ENCODE measurements at places on chromosomes 5 and 9. TPM values are rescaled to one million over a fixed set of nuclear protein-coding genes. Genes with fewer than 3 reads are reported as not detected.

GADD45G gene
- total RNA-seq: 10.8 TPM

IFNK gene
- not detected for total RNA-seq

PCDHB3 gene
- total RNA-seq: 0.40 TPM

IL4 gene
- not detected for total RNA-seq

PCDHA6 gene
- 0.11 TPM for total RNA-seq

PTGES2 gene
- 93.7 TPM for total RNA-seq

PTPRD gene
- total RNA-seq: 75.7 TPM

OR13C8 gene
- not detected for total RNA-seq

SGCD gene
- total RNA-seq: 1.0 TPM

TNFSF15 gene
- 0.84 TPM for total RNA-seq

FOXD4L5 gene
- total RNA-seq: 0.08 TPM

NCS1 gene
- 3.8 TPM for total RNA-seq

NRARP gene
- total RNA-seq: 178 TPM

PCDHB4 gene
- 0.96 TPM for total RNA-seq

PIP5KL1 gene
- total RNA-seq: 0.85 TPM

SLC46A2 gene
- not detected for total RNA-seq

DHX29 gene
- 20.8 TPM for total RNA-seq

CCDC180 gene
- total RNA-seq: 0.67 TPM

DNAH5 gene
- 0.05 TPM for total RNA-seq

TTC23L gene
- total RNA-seq: not detected

FGF1 gene
- total RNA-seq: 0.90 TPM

CCL27 gene
- not detected for total RNA-seq

SEMA6A gene
- total RNA-seq: 66.7 TPM

SARDH gene
- total RNA-seq: 1.3 TPM

LHFPL2 gene
- 39.2 TPM for total RNA-seq

BRIX1 gene
- total RNA-seq: 13.6 TPM

DRD1 gene
- total RNA-seq: not detected

FOXD1 gene
- total RNA-seq: 0.24 TPM

NAIP gene
- total RNA-seq: 10.4 TPM

AGXT2 gene
- total RNA-seq: 0.16 TPM

CENPK gene
- 10.4 TPM for total RNA-seq

FBXL7 gene
- total RNA-seq: 3.0 TPM

RANBP17 gene
- 9.4 TPM for total RNA-seq

IL13 gene
- not detected for total RNA-seq

ZNF366 gene
- total RNA-seq: 0.45 TPM

SLC6A19 gene
- 56.2 TPM for total RNA-seq

ANKS6 gene
- total RNA-seq: 22.0 TPM

CDKN2B-AS1 gene
- 39.7 TPM for total RNA-seq

N4BP3 gene
- total RNA-seq: 2.2 TPM

PCDHB14 gene
- 1.8 TPM for total RNA-seq

Measured in colonic mucosa (tissue), 4 donors.